ENCODE measurements at places on chromosomes 4 and X.

GRCh38 chr4:2461246-2461960 lies 7.5 kb upstream of the RNF4 start:
- no peak for DNase-seq
- no peak overlapping the region for H3K27ac ChIP-seq
- no peaks in the 10 kb centered on the region for H3K27me3 ChIP-seq
- H3K36me3 ChIP-seq: no peaks in the 10 kb centered on the region

GRCh38 chr4:25592736-25593135 lies 62.9 kb upstream of the SLC34A2 start:
- no peaks in the 10 kb centered on the region for H3K27me3 ChIP-seq
- no peak overlapping the region for H3K4me3 ChIP-seq
- no peak for DNase-seq
- no peaks in the 10 kb centered on the region for H3K36me3 ChIP-seq
- no peak overlapping the region for H3K27ac ChIP-seq

GRCh38 chrX:81308086-81308829 lies 106.4 kb downstream of the SH3BGRL start:
- no peak for DNase-seq
- H3K27ac ChIP-seq: no peak overlapping the region
- H3K4me3 ChIP-seq: no peak overlapping the region
- H3K27me3 ChIP-seq: no peaks in the 10 kb centered on the region
- H3K4me1 ChIP-seq: peaks cover 16% of the 10 kb centered on the region
- H3K36me3 ChIP-seq: no peaks in the 10 kb centered on the region

- no peaks in the 10 kb centered on the region for H3K36me3 ChIP-seq
- no peak for DNase-seq
- H3K4me1 ChIP-seq: peaks cover 14% of the 10 kb centered on the region
- no peak overlapping the region for H3K4me3 ChIP-seq
- H3K27ac ChIP-seq: no peak overlapping the region
These were observed 5.8 kb upstream of the USP38 start for GRCh38 chr4:143178923-143179322.

GRCh38 chr4:37666625-37667071 lies 19.5 kb downstream of the RELL1 start:
- no peaks in the 10 kb centered on the region for H3K36me3 ChIP-seq
- H3K4me3 ChIP-seq: no peak overlapping the region
- no peaks in the 10 kb centered on the region for H3K4me1 ChIP-seq
- no peak for DNase-seq

- H3K27ac ChIP-seq: no peak overlapping the region
- DNase-seq: no peak
- H3K36me3 ChIP-seq: no peaks in the 10 kb centered on the region
These were observed 1066.8 kb upstream of the ADGRL3 start for GRCh38 chr4:60133375-60133774.

DNA sequence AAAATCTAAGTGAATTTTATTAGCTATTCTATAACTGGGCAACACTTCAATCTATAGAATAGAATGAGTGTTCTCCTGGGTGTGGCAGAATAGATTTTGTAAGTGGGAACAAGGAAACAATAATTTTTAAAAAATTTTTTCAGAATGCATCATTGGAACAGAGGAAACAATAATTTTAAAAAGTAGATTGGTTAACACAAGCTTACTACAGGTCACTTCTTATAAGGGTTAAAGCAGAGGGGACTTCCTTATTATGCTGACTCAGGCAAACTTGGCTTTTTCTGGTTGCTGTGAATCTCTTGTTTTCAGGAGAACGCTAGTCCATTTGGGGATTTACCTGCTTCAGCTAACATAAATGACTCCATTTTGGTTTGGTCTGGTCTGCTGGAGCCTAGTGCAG lies 52.5 kb downstream of the HOPX start:
- no peaks in the 10 kb centered on the region for H3K4me1 ChIP-seq
- H3K4me3 ChIP-seq: no peak overlapping the region
- H3K27me3 ChIP-seq: no peaks in the 10 kb centered on the region
- no peak overlapping the region for H3K27ac ChIP-seq

GRCh38 chr4:20284990-20285389 lies 33.3 kb downstream of the SLIT2 start:
- no peaks in the 10 kb centered on the region for H3K4me1 ChIP-seq
- H3K27me3 ChIP-seq: no peaks in the 10 kb centered on the region
- H3K27ac ChIP-seq: no peak overlapping the region
- no peak overlapping the region for H3K4me3 ChIP-seq
- DNase-seq: no peak

- H3K27me3 ChIP-seq: no peaks in the 10 kb centered on the region
- H3K4me1 ChIP-seq: no peaks in the 10 kb centered on the region
- DNase-seq: peak; percentile 79
- H3K27ac ChIP-seq: no peak overlapping the region
These were observed 222.7 kb upstream of the HAND2 start for GRCh38 chr4:173752610-173753230.

DNA sequence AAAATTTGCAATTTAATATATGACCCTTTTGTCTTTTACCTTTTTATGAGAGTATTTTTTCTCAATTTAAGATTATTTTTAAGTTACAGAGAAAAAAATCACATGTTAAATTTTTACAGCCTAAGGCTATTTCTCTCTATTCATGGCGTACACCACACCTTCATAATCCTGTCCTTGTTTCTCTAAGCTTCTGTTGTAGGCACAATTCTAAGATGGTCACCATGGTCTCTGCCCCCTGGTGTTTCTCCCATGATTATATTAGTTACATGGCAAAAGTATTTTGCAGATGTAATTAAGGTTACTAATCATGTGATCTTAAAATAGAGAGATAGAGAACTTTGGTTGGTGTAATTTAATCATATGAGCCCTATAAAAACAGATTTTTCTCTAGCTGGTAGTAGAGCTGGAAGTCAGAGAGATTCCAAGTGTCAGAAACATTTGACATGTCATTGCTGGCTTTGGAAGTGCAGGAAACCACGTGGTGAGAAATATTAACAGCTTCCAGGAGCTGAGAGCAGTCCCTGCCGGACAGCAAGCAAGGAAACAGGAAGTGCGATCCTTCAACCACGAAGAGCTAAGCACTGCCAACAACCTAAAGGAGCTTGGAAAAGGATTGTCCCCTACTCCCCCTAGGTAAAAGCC lies 89.8 kb downstream of the EIF4E start:
- H3K27ac ChIP-seq: no peak overlapping the region
- H3K4me3 ChIP-seq: no peak overlapping the region
- no peaks in the 10 kb centered on the region for H3K27me3 ChIP-seq
- DNase-seq: no peak

GRCh38 chr4:4568806-4569427 lies 27.1 kb upstream of the STX18 start:
- H3K36me3 ChIP-seq: peaks cover 14% of the 10 kb centered on the region
- H3K4me1 ChIP-seq: peaks cover 8% of the 10 kb centered on the region
- no peaks in the 10 kb centered on the region for H3K27me3 ChIP-seq
- H3K27ac ChIP-seq: no peak overlapping the region

- H3K27ac ChIP-seq: no peak overlapping the region
- H3K27me3 ChIP-seq: no peaks in the 10 kb centered on the region
- H3K4me1 ChIP-seq: no peaks in the 10 kb centered on the region
- H3K4me3 ChIP-seq: no peak overlapping the region
These were observed 570.4 kb upstream of the DIPK2B start for GRCh38 chrX:45771114-45771513.

DNA sequence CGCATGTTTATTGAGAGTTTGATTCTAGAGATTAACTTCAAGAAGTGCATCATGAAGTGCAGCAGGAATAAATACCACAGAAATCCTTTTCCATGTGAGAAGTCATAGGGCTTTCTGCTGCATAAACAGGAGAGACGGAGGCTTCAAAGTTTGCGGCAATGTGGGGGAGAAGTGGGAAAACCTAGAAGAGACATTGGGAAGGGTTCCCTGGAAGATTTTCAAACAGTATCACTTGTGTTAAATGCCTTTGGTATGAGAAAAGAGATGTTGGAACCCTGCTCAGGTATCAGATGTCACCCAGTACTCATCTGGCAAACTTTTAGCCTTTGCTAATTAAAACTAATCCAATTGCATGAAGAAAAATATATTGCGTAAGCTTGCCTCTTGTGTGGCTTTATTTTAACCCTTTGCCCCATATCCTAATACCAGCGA lies 15.4 kb downstream of the NHS start:
- H3K36me3 ChIP-seq: no peaks in the 10 kb centered on the region
- H3K27me3 ChIP-seq: no peaks in the 10 kb centered on the region
- no peak overlapping the region for H3K4me3 ChIP-seq
- DNase-seq: no peak
- H3K27ac ChIP-seq: no peak overlapping the region

- no peaks in the 10 kb centered on the region for H3K27me3 ChIP-seq
- peak overlapping the region; percentile 7 for H3K27ac ChIP-seq
- no peak overlapping the region for H3K4me3 ChIP-seq
- H3K36me3 ChIP-seq: no peaks in the 10 kb centered on the region
- no peaks in the 10 kb centered on the region for H3K4me1 ChIP-seq
- DNase-seq: no peak
These were observed 32.1 kb downstream of the GATB start for GRCh38 chr4:151728679-151729078.

DNA sequence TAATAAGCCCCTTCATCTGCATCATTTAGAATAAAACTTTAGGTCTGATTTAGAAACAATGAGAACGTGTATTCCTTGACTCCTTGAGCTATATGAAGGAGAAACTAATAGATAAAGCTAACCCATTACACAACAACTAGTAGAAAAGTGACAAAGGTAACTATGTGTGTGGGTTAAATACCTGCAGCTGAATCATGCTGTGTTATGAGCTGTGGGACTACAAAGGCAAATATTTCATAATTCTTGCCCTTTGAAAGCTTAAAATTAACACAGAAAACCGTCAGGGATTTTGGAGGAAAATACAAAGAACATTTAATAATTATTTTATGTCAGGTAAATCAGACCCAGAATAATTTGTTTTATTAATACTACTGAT lies 898 bp upstream of the NDP start:
- no peaks in the 10 kb centered on the region for H3K4me1 ChIP-seq
- no peak overlapping the region for H3K4me3 ChIP-seq
- no peak overlapping the region for H3K27ac ChIP-seq
- DNase-seq: no peak

DNA sequence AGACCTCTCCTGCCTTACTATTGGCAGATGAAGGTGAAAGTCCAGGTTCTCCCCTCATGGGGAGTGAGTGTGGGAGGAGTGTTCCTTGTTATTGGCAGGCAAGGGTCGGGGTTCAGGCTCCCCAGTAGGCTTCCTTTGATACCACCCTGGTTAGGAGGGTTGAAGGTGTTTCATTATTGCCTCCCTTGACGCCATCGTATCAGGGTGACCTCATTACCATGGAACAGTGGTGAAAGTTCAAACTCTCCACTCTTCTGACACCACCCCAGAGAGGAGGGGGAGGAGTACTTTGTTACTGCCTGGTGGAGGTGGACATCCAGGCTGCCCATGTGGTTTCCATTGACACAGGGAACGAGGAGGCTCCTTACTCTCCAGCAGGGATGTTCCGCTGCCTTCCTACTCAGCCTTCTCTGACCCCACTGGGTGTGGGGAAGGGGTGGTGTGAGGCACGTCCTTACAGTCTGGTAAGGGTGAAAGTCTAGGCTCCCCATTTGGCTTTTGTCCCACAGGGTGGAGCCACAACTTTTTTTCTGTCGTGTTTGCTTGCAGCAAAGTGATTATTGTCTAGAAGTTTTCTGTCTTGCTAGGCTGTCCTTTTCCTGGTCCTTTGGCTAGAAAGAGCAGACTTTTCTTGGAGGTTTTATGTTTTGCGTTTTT lies 37.2 kb upstream of the USP9X start:
- H3K4me1 ChIP-seq: no peaks in the 10 kb centered on the region
- no peak for DNase-seq
- H3K4me3 ChIP-seq: no peak overlapping the region
- H3K27me3 ChIP-seq: no peaks in the 10 kb centered on the region
- H3K27ac ChIP-seq: no peak overlapping the region

GRCh38 chrX:71910986-71911730 lies 513 bp downstream of the NHSL2 start:
- no peak overlapping the region for H3K27ac ChIP-seq
- no peak overlapping the region for H3K4me3 ChIP-seq
- H3K4me1 ChIP-seq: no peaks in the 10 kb centered on the region
- H3K36me3 ChIP-seq: no peaks in the 10 kb centered on the region
- DNase-seq: no peak
- no peaks in the 10 kb centered on the region for H3K27me3 ChIP-seq

- no peak overlapping the region for H3K4me3 ChIP-seq
- H3K27me3 ChIP-seq: no peaks in the 10 kb centered on the region
- no peaks in the 10 kb centered on the region for H3K4me1 ChIP-seq
- H3K36me3 ChIP-seq: no peaks in the 10 kb centered on the region
- DNase-seq: no peak
These were observed 562.3 kb upstream of the NDST4 start for GRCh38 chr4:115675719-115676118.

GRCh38 chrX:130799393-130799792 lies 103.6 kb downstream of the ENOX2 start:
- no peaks in the 10 kb centered on the region for H3K36me3 ChIP-seq
- H3K4me3 ChIP-seq: no peak overlapping the region

- no peak overlapping the region for H3K27ac ChIP-seq
- no peaks in the 10 kb centered on the region for H3K4me1 ChIP-seq
- no peaks in the 10 kb centered on the region for H3K27me3 ChIP-seq
- H3K4me3 ChIP-seq: no peak overlapping the region
- no peaks in the 10 kb centered on the region for H3K36me3 ChIP-seq
- DNase-seq: no peak
These were observed 2360.1 kb downstream of the PCDH7 start for GRCh38 chr4:33080275-33080674.

GRCh38 chr4:26837993-26838842 lies 22.4 kb upstream of the STIM2 start:
- H3K4me3 ChIP-seq: no peak overlapping the region
- H3K36me3 ChIP-seq: no peaks in the 10 kb centered on the region
- DNase-seq: no peak
- H3K27ac ChIP-seq: no peak overlapping the region

DNA sequence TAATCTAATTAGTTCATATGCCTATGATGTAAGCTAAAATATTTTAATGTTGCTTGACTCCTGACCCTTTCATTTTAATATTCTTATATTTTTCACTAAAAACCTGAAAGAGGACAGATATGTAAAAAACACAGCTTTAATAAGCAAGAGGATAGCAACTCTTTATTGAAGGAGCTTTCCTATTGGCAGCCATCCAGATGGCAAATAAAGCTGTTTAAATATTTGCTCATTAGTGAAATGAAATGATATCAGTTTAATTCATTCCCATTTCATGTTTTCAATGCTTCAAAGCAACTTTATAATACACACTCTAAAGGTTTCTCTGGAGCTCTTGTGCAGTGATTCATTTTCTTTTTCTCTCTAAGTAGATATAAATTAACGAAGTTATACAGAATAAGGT lies 473.4 kb downstream of the PCDH7 start:
- H3K4me3 ChIP-seq: no peak overlapping the region
- no peaks in the 10 kb centered on the region for H3K27me3 ChIP-seq
- no peaks in the 10 kb centered on the region for H3K36me3 ChIP-seq
- H3K4me1 ChIP-seq: no peaks in the 10 kb centered on the region

DNA sequence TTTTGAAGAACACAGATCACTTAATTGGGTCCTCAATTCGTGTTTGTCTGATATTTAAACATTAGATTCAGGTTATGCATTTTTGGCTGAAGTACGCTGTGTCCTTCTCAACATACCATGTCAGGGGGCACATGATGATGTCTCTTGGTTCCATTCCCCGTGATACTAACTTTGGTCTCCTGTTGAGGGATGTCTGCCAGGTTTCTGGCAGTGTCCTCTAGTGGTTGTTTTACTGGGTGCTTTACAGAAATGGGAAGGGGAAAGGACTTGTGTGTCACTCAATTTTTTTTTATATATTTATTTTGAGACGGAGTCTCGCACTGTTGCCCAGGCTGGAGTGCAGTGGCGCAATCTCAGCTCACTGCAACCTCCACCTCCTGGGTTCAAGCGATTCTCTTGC lies 58.2 kb downstream of the WWC2 start:
- H3K4me1 ChIP-seq: no peaks in the 10 kb centered on the region
- H3K36me3 ChIP-seq: no peaks in the 10 kb centered on the region
- no peak for DNase-seq
- no peaks in the 10 kb centered on the region for H3K27me3 ChIP-seq
- no peak overlapping the region for H3K4me3 ChIP-seq
